ENCODE measurements at places on chromosomes 13 and 19. TPM values are rescaled to one million over a fixed set of nuclear protein-coding genes. Genes with fewer than 3 reads are reported as not detected.
A peak's percentile ranks its signal among the peaks of the same experiment; 100 is the strongest.

DNA sequence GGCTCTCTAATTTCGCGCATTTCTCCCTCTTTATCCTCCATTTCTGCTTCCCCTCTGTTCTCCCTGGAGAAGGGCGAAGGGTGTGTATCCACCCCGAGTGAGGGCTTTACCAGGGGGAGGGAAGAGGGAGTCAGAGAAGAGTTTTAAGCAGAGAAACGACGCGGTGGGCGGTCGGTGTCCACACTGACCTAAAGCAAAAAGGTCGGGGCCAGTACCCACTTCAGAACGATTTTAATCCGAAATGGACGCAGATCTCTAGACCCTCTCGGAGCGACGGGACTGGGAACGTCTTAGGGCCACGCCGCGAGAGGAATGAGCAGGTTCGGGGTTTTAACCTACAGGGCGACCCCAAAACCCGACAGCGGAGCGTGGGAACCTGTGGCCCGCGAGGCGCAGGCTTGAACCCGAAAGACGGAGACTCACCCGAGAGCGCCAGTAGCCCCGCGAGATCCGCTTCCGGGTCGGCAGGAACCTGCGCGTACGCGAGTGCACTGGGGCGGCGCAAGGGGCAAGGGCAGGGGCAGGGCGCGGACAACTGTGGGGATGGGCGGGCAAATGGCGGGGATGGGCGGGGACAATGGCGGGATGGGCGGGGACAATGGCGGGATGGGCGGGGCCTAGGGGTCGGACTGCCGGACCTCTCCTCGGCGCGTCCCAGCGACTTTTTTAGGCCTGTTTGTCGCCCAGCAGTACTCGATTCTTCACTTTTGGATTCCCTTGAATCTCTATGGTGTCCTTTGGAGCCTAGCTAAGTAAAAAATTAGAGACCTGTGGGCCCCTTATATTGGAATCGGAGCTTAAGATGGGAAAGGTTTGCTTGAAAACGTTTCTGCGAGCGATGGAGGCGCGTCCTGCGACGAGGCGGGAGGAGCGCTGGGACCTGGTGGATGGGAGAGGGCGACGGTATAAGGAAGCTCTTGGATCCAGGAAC is at the start of gene ZNF677:
Gene ZNF677 (minus strand): TSS at position 463 of the 931 bp plus-strand sequence. CDS start 3,323 bp downstream, outside the sequence.
- peak within 1 kb of the TSS; percentile 78 for H3K27ac ChIP-seq
- no peaks in the 10 kb centered on the region for H3K27me3 ChIP-seq
- H3K36me3 ChIP-seq, result peaks cover 23% of the 10 kb centered on the region
- H3K4me1 ChIP-seq, result peaks cover 15% of the 10 kb centered on the region

- H3K4me1 ChIP-seq, result no peaks in the 10 kb centered on the region
- DNase-seq, result no peak
- no peaks in the 10 kb centered on the region for H3K36me3 ChIP-seq
- H3K27ac ChIP-seq, result no peak overlapping the region
- no peaks in the 10 kb centered on the region for H3K27me3 ChIP-seq
- H3K4me3 ChIP-seq, result no peak overlapping the region
These were observed 283.0 kb downstream of the SHISA2 start for GRCh38 chr13:25768838-25769237.

DNA sequence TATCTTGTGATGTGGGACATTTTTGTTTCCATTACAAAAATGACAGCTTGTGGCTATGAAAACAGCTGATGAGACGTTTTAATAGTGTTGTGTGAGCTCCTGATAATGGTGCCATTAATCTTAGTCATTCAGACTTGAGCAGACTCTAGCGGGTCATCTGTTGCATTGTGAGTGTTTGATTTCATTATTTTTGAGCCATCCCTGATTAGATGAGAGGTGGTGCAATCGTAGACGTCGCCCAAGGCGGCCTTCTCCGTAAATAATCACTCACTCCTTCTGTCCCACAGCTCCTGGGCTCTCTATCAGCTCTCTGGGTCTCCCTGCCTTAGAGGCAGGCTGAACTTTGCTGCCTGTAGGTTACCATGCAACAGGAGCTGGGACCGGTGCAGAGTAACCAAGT is 528.0 kb upstream of the SGCG start:
- H3K27ac ChIP-seq, result no peak overlapping the region
- H3K36me3 ChIP-seq, result no peaks in the 10 kb centered on the region
- H3K4me3 ChIP-seq, result no peak overlapping the region
- no peaks in the 10 kb centered on the region for H3K4me1 ChIP-seq
- no peak for DNase-seq
- no peaks in the 10 kb centered on the region for H3K27me3 ChIP-seq

GRCh38 chr13:24693862-24694471 is 13.8 kb downstream of the ATP12A start:
- no peaks in the 10 kb centered on the region for H3K36me3 ChIP-seq
- H3K27ac ChIP-seq, result no peak overlapping the region
- H3K27me3 ChIP-seq, result no peaks in the 10 kb centered on the region
- DNase-seq, result no peak
- H3K4me1 ChIP-seq, result no peaks in the 10 kb centered on the region

GRCh38 chr19:752652-753517 is 2.0 kb downstream of the MISP start:
- peaks cover under 1% of the 10 kb centered on the region for H3K36me3 ChIP-seq
- H3K4me1 ChIP-seq, result no peaks in the 10 kb centered on the region
- no peaks in the 10 kb centered on the region for H3K27me3 ChIP-seq
- DNase-seq, result peak; percentile 82
- H3K27ac ChIP-seq, result peak overlapping the region; percentile 57

- H3K27me3 ChIP-seq, result peaks cover 82% of the 10 kb centered on the region
- H3K36me3 ChIP-seq, result no peaks in the 10 kb centered on the region
- H3K4me1 ChIP-seq, result peaks cover 10% of the 10 kb centered on the region
- H3K4me3 ChIP-seq, result peak overlapping the region; percentile 8
- H3K27ac ChIP-seq, result no peak overlapping the region
- DNase-seq, result no peak
These were observed 1.0 kb downstream of the EFNA2 start for GRCh38 chr19:1286487-1287353.

- H3K4me1 ChIP-seq, result no peaks in the 10 kb centered on the region
- H3K4me3 ChIP-seq, result no peak overlapping the region
- no peaks in the 10 kb centered on the region for H3K36me3 ChIP-seq
- no peak for DNase-seq
These were observed 61.1 kb downstream of the GPC5 start for GRCh38 chr13:91459485-91459884.

DNA sequence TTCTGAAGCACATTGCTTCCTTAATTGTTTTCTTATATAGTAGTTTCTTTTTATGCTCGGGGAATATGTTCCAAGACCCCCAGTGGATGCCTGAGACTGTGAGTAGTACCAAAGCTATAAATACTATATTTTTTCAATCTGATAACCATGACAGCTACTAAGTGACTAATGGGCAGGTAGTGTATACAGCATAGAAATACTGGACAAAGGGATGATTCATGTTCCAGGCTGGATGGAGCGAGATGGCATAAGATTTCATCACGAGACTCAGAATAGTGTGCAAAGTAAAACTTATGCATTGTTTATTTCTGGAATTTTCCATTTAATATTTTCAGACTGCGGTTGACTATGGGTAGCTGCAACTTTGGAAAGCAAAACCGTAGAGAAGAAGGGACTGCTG is 47.9 kb upstream of the OLFM4 start:
- H3K27me3 ChIP-seq, result no peaks in the 10 kb centered on the region
- H3K4me1 ChIP-seq, result no peaks in the 10 kb centered on the region
- DNase-seq, result no peak

GRCh38 chr13:46145135-46145534 is 36.8 kb downstream of the LCP1 start:
- no peak overlapping the region for H3K27ac ChIP-seq
- H3K4me3 ChIP-seq, result no peak overlapping the region
- H3K36me3 ChIP-seq, result no peaks in the 10 kb centered on the region
- H3K27me3 ChIP-seq, result no peaks in the 10 kb centered on the region

CEBPG gene
- 64.9 TPM for polyA plus RNA-seq

PDX1 gene
- polyA plus RNA-seq, result 0.39 TPM

SHD gene
- polyA plus RNA-seq, result 18.8 TPM

ZNF285 gene
- 1.2 TPM for polyA plus RNA-seq
